ENCODE measurements at places on chromosomes 1 and 21.

GRCh38 chr1:63774617-63775417, 1.0 kb downstream of the ROR1 start:
- DNase-seq = peak; percentile 46

DNA sequence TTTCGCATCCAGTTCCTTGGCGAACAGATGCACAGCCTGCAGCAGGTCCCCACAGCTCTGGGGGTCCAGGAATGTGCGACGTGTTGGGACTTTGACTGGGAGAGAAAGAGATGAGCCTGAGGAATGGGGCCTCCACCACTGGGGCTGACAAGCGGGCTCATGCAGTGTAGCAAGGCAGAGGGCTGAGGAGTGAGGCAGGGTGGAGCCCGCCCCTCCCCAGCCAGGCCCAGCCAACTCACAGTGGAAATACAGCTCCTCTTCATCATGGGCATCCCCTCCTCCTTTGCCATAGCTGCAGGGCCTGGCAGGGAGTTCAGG, 30.7 kb downstream of the CDCA8 start:
- no peak for DNase-seq

- no peak for DNase-seq
Observed at GRCh38 chr1:183074215-183074614, 51.0 kb downstream of the LAMC1 start.

GRCh38 chr1:117681093-117681900, 75.4 kb downstream of the TENT5C start:
- DNase-seq = no peak

DNA sequence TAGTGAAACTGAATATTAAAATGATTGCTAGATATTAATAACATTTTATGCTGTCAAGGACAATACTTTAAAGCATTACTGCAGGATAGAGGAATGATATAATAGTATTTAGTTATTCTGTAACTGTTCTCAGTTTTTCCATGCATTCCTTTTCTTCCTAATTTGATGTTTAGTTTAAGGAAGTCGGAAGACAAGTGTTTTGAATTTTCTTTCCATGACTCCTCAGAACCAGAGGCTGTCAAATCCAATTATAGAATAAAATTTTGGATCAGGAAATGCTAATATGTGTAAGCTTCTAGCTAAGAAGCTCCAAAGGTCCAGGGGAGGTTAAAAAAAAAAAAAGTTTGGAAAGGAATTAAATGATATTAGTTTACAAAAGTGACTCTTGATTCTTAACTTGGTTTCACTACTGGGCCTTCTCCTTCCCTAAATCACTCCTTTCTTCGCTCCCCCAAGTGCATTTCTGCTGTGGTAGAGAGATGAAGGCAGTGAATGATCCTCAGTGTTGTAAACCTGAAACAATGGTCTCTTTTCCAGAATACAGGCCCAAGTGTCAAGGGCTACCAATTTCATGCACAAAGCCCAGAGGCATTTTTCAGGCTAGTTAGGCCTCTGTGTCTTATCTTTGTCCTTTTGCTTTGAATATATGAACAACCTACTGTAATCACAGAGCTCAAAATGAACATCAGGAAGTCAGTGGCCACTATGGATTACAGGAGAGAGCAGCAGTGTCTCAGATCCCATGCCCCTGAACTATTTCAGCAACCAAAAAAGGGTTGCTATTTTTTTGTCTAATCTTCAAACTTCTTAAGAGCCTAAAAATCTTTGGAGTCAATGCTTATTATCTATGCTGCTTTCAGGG, 6.2 kb downstream of the ADSS2 start:
- no peak for DNase-seq

Data from BE2C (cell line).